ENCODE measurements at places on chromosomes 6 and 20.

- no peak for DNase-seq
These were observed 11.3 kb upstream of the AFDN start for GRCh38 chr6:167815296-167815980.

DNA sequence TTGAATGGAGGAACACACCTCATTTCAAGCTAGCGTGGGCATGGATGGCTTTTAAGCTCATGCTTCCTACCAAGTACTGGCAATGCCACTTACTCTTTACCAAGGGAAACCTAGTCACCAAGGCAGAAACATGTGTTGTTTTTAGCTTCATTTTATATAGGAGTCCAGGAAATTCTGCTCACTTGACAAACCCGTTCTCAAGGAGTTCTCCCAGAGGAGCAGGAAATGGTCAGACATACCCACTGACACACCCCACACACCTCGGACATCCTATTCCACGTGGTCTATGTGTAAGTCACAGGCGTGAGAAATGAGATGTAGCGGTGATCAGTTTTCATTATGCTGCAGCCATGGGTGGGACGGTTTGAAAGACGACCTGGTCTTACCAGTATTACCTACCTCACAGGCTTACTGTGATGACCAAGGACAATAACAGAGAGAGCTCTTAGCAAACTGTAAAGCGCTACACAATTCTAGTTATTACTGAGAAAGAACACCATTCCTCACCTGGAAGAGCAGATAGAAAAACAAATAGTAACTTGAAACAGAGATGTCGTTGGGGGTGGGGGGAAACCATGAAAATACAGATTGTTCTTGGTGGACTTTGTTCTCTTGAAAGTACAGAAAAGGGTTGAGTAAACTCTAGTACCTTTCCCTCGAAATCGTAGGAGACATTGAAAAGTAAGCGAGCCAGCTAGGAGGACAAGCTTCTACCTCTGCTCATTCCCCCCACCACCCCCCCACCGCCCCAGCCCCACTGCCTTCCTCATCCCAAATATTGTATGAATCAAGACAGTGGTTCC lies 1.7 kb downstream of the CNKSR3 start:
- DNase-seq, result no peak

- no peak for DNase-seq
These were observed 7.5 kb downstream of the DEF6 start for GRCh38 chr6:35305117-35305516.

DNA sequence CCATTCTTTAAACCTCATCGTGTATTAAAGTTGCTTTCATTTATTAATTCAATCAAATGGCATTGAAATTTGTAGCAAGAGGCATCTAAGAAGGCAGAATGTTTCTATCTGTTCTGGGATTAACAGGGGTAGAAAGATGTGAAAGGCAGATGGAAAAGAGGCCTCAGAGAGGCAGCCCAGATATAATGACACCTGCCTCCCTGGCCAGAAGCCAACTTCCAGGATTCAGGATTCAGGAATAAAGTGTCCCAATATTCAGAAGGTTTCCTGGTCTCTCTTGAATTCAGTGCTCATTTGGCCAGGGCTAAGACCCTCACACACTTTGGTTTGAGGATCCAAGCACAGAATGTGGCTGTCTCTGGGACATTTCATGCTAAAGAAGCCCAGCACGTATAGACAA lies 39.9 kb downstream of the HLA-B start:
- DNase-seq, result no peak

- no peak for DNase-seq
These were observed 7.5 kb upstream of the DST start for GRCh38 chr6:56650191-56650590.

GRCh38 chr6:56843476-56844349 lies 111.2 kb upstream of the BEND6 start:
- DNase-seq, result peak; percentile 79

GRCh38 chr6:109073344-109074132 lies 21.1 kb downstream of the SESN1 start:
- peak; percentile 70 for DNase-seq

DNA sequence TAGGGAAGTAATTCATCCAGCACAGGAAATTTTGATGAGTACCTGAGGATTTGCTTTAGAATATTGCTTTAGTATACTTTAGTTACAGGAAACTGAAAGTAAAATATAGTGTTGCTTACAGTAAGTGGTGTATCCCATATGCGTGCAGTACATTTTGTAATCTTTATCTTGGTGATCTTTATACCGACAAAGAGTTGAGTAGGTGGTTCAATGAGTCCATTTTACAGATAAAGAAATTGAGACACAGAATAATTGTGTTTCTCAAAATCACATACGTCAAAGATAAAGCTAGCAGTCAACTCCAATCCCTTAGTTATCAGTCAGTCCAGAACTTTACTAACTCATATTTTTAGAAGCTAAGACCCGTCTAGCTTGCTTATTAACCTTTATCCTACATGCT lies 65.8 kb upstream of the E2F3 start:
- DNase-seq, result no peak

- DNase-seq, result no peak
These were observed 448.0 kb downstream of the EYS start for GRCh38 chr6:65259059-65259458.

GRCh38 chr6:23591761-23592160 lies 534.3 kb upstream of the NRSN1 start:
- DNase-seq, result no peak

DNA sequence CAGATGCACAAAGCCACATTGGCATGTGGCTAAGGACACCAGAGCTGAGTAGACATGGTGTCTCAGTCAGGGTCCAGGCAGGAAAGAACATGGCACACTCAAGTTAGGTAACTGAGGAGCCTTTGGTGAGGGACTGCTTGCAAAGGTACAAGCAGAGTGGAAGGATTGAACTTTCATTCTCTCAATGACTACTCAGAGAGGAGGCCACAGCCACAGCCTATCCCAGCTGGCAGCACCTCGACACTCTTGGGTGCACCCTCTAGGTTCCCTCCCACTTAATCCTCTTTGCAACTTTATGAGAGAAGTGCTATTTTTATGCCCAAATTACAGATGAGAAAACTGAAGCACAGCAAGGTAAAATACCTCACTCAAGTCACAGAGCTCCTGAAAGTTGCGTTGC lies 73.4 kb downstream of the ISM1 start:
- no peak for DNase-seq

DNA sequence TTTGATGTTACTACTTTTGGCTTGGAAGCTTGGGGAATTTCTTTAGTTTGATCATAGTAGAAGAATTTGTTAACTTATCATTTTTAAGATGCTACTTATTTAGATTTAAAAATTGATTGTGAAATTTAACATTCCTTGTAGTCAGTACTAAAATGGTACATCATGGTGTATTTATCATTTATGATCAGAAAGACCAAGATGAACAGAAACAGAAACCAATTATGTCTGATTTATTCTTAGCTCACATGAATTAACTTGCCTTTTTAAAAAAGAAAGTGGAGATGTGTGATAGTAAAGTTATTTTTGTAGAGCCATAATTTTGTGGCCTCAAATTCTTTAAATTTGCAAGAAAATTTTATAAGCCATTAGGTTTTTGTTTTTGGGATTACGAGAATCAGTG lies 77.6 kb downstream of the LIN28B start:
- DNase-seq, result no peak

All from neuronal stem cell (in vitro differentiated cells).